ENCODE measurements at places on chromosomes 1 and 21. TPM values are rescaled to one million over a fixed set of nuclear protein-coding genes. Genes with fewer than 3 reads are reported as not detected.

DNA sequence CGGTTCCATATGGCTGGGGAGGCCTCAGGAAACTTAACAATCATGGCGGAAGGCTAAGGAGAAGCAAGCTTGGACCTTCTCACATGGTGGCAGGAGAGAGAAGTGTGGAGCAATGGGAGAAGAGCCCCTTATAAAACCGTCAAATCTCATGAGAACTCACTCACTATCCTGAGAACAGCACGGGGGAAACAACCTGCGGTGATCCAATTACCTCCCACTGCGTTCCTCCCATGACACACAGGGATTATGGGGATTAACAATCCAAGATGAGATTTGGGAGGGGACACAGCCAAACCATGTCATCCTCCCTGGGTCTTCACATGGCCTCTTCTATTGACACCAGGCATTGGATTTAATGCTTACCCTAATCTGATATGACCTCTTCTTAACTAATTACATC lies 455.1 kb upstream of the VAMP3 start:
- DNase-seq, result no peak

RXFP4 gene
- total RNA-seq, result not detected

GRCh38 chr1:206668351-206668750 lies 16.4 kb upstream of the MAPKAPK2 start:
- DNase-seq, result no peak

- DNase-seq, result no peak
Measured at GRCh38 chr1:234842726-234843641, 233.0 kb upstream of the IRF2BP2 start.

DNA sequence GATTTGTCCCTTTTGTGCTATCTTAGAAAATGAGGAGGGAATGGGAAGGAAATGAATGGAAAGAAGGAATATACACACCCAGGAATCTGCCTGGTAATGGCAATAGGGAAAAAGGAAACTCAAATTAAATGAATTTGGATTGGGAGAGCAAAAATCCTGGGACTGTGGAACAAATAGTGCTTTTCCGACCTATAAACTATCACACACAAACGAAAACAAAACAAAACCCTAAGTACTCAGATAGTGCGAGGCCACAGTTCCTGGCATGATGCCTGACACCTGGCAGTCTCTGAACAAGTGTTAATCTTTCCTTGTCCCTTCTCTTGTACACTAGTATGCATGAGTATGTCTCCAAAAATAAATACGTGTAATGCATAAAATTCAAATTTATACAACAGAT lies 319.8 kb upstream of the SPAG17 start:
- DNase-seq, result peak; percentile 86

- no peak for DNase-seq
Measured at GRCh38 chr21:17352996-17353655, 159.7 kb upstream of the CXADR start.

- DNase-seq, result no peak
Measured at GRCh38 chr1:93750955-93751354, 69.3 kb upstream of the BCAR3 start.

DNA sequence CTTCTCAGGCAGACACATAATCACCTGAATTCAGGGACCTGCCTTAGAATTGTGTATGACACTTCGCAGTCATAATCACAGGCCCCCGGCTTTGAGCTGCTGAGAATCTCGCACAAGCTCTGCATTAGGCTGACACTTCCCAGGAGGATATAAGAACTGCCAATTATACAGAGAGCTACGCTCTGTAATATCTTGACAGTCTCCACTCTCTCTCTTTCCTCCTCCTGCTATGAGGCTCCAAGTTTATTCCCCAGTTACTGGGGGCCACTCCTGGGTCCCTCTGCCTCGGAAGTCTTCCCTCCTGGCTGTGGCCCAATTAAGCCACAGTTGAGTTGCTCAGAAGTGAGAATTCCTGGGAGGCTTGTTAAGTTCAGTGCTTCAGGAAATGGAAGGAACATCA lies 42.7 kb downstream of the EBNA1BP2 start:
- no peak for DNase-seq

DNA sequence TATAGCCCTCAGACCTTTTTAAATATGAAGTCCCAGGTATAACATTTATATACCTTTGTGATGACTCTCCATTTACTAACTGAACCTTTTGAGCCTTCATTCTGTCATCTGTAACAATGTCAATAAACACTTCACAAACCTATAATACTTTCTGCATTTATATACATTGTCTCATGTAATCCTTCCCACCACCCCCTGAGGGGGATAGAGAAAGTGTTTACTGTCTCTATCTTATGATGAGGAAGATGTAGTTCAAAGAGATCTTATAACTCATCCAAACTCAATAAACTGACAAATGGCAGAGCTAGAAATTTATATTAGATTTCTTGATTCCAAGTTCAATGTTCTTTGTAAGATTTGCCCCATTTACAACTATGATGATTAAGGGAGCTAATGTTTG lies 48.3 kb upstream of the CR2 start:
- no peak for DNase-seq

HRNR gene
- not detected for total RNA-seq

TRIM58 gene
- 0.68 TPM for total RNA-seq

GRCh38 chr1:3799976-3800685 lies 3.8 kb upstream of the LRRC47 start:
- no peak for DNase-seq

DNA sequence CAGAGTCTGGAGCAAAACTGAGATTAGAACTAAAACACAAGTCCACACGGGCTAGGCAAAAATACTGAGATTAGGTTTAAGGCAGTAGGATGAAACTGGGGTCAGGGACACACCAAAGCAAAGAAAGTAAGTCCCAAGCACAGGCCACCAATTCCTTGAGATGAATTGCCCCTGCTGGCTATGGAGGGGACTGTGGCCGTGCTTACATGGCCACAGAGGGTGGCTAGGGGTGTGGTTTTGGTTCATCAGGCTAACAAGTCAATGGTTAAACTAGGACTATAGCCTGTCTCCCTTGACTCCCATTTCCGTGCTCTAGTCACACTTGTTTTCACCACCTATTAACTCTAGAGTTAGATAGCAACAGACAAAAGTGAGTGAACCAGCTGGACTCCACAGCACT lies 394.8 kb downstream of the PBX1 start:
- no peak for DNase-seq

- DNase-seq, result no peak
Measured at GRCh38 chr1:3465091-3465934, 10.8 kb downstream of the ARHGEF16 start.

- DNase-seq, result no peak
Measured at GRCh38 chr1:180898441-180899219, 14.1 kb upstream of the KIAA1614 start.

DNA sequence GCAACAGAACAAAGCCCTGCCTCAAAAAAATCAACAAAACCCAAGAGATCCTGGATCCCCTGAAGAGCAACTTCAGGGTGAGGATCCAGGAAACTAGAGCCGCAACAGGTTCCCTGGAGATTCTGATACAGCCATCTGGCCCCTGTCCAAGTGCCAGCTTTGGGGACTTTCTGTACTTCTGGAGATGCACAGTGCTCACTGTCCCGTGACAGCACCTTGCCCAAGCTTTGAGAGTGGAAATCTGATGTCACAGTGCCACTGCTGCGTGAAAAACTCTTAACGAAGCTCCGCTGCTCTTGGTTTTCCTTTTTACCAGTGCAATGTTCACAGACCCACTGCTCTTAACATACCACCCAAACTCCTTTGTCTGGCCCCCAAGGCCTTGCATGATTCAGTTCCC lies 26.3 kb downstream of the STK40 start:
- no peak for DNase-seq

HPCAL4 gene
- total RNA-seq, result 1.0 TPM

- DNase-seq, result no peak
Measured at GRCh38 chr1:21863981-21864380, 51.9 kb downstream of the LDLRAD2 start.

LCE1D gene
- not detected for total RNA-seq

GRCh38 chr1:198556971-198557370 lies 16.5 kb upstream of the ATP6V1G3 start:
- DNase-seq, result peak; percentile 5

PDE9A gene
- 1.5 TPM for total RNA-seq

SLAMF9 gene
- total RNA-seq, result not detected

DVL1 gene
- 311 TPM for total RNA-seq

DNA sequence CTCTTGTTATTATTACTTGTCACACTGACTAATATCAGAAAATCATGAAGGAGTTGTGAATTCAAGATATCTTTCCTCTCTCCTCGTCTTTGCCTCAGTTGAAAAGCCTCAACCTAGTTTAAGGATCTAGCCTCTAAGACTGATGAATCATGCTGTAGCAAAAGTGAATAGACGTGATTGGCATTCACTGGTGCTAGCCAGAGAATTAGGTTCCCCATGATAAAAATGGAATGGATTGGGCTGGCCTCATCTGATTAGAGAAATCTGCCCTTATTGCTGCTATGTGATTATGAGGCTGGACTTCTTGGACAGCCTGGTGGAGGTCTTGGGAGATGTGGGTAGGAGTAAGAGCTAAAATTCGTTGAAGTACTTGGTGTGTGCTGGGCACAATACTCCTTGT lies 208.2 kb downstream of the BACH1 start:
- DNase-seq, result no peak

DNA sequence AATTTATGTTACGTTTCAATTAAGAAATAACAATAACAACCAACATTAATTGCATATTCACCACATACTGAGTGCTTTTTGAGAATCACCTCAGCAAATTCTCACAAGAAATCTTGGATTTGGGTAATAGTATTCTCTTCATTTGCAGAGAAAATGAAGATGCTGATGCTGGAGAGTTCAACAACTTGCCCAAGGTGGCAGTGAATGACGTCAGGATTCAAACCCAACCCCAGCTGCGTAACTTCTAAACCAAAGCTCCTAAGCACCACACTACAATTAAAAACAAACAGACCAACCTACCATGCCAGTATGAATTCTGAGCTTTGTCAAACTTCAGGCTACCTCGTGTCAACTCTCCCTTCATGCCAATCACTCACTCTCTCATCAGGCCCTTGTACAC lies 46.7 kb upstream of the GJB5 start:
- DNase-seq, result no peak

FCRL1 gene
- not detected for total RNA-seq

DNA sequence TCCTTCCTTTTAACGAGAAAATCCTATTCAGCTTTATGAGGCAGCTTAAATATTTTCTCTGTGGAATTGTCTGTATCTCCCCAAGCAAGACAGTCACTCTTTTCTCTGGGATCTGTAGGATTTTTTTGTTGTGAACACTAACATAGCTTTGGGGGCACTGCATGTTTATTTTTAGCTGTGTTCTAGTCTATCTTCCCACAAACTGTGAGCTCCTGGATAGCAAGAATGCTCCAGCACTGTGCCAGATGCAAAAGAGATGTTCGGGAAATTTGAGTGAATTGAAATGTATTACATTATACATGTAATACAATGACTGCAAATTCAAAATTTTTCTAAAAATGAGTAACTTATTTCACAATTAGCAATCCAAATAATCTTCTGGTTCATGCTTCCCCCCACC lies 282.2 kb downstream of the PLPP3 start:
- DNase-seq, result no peak
